ENCODE measurements at places on chromosomes 3 and 15.

DNA sequence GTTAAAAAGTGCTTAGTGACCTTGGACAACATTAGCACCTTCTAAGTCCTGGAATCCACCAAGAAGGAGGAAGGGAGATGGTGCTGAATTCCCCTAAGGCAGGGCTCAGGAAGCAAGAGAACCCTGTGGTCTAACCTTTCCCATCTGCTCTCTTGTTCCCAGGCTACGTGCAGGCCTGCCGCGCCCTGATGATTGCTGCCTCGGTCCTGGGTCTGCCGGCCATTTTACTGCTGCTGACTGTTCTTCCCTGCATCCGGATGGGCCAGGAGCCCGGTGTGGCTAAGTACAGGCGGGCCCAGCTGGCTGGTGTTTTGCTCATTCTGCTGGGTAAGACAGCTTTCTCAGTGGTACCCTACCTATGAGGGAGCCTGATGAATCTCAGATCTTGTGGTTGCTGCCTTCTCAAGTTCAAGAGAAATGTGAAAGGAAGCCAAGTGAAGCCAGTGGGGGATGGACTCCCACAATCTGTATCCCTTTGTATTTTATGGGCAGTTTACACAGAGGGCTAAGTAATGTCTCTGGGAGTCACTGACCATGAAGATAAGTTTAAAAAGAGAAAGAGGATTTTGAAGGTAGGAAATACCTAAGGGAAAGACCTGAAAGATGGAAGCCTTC is 4.4 kb downstream of the CLDN11 start:
- DNase-seq, result no peak

GRCh38 chr3:50303013-50303815 is at the start of gene HYAL1:
Gene HYAL1 (minus strand): TSS chr3:50303574. CDS start chr3:50302956, 618 bp downstream.
- no peak for DNase-seq

GRCh38 chr15:83061680-83062079 is 5.4 kb downstream of the BTBD1 start:
- DNase-seq, result no peak

- no peak for DNase-seq
These were observed 9.9 kb upstream of the EPB42 start for GRCh38 chr15:43230640-43231115.

DNA sequence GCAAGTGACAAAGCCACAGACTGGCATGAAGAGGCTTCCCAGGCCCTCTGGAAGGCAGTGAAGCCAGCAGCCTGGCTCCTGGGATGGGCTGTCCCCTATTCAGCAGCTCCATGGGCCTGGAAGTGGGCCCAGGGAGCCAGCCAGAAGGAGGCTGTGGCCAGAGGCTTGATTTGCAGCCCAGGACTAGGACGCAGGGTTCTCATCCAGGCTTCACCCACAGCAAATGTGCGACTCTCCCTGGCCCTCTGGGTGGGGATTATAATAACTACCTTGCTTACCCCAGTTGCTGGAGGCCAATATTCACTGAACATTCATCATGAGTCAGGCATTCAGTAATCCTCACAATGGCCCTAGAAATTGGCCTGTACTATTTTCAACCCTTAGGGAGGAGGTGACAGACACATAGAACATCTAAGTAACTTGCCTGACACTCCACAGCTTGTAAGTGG is 24.6 kb upstream of the SRP14 start:
- DNase-seq, result no peak

DNA sequence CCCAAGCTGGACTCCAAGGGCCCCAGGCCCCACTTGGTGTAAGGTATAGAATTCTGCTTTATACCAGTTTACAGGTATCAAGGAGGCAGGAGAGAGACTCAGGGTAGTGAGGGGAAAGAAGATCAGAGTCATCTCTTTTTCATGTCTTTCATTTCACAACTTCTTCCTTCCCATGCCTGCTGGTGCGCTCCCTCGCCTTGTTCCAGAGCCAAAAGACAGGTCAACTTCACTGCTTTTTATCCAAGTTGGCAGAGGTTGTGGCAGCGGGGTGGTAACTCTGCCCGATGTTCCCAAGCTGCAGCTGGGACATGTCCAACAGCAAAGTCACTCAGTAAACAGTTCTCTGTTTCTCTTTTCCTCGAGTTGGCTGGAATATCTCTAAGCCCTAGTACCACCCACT is 86.3 kb upstream of the TCF12 start:
- no peak for DNase-seq

DNA sequence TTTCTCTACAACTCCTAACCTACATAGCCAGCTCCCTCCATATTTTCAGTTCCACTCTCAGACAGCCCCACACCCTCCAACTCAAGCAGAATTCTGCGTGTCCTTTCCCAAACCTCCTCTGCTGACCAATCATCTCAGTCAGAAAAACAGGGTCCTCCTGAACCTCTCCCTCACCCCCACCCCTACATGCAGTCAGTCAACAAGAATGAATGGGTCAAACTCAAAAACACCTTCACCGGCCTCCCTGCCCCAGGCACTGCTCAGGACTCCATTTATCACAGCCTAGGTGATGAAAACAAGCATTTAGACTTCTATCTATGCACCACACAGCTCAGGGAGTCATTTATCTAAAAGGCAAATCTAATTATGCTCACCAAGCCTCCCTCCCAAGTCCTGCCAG is 32.4 kb downstream of the MYL3 start:
- no peak for DNase-seq

- peak; percentile 32 for DNase-seq
These were observed 5.0 kb upstream of the AP3S2 start for GRCh38 chr15:89898614-89899294.

DNA sequence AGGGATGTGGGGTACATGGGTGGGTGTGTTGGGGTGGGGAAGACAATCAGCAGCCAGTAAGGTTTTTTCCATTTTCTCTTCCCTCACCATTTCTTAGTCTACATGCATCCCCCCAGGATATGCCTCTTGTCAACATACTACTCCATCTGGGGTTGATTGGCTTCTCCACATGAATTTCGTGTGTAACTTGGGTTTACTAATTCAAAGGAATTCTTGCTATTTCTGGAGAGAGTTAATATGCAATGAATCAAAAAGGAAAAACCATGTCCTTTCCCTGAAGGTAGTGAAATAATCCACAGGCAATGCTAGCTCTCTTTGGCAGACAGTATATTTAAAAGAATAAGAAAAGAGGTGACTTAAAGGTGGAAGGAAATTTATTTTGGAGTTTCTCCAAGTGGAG is 198.4 kb downstream of the EBLN2 start:
- no peak for DNase-seq

GRCh38 chr15:80482696-80483095 is 78.5 kb downstream of the ARNT2 start:
- no peak for DNase-seq

- DNase-seq, result no peak
These were observed 324.0 kb downstream of the TBL1XR1 start for GRCh38 chr3:176873261-176873660.

GRCh38 chr3:63972987-63973386 is 50.3 kb downstream of the PSMD6 start:
- DNase-seq, result no peak

- no peak for DNase-seq
These were observed 16.3 kb downstream of the RTP1 start for GRCh38 chr3:187213616-187214015.

DNA sequence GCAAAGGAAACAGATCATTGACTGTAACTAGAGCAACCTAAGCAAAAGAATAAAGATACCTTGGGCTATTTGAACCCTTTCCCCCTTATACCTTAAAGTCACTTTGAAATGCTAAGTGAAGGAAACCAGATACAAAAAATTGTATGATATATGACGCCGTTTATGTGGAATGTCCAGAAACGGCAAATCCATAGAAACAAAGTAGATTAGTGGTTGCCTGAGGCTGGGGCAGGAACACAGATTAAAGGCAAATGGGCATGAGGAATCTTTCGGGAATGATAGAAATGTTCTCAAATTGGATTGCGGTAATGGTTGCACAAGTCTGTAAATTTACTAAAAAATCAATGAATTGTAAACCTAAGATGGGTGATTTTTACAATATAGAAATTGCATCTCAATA is 160.1 kb upstream of the CCDC54 start:
- no peak for DNase-seq

- DNase-seq, result no peak
These were observed 294.8 kb downstream of the MCTP2 start for GRCh38 chr15:94526071-94526689.

DNA sequence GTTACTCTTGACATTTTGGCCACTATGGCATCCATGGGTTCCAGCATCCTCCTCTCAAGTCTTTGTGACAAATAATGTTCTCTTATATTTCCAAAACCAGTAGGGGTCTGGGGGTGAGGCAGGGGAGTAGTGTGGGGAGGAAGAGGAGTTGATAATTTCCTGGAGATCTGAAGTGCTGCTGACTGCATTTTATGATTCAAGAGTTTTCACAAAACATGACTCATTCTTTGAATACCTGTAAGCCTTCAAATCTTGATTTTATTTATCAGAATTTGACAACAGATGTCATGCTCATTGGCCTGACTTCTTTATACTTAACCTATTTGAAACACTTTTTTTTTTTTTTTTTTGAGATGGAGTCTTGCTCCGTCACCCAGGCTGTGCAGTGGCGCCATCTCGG is 98.8 kb upstream of the PLXND1 start:
- DNase-seq, result no peak

GRCh38 chr15:99361545-99362185 is 110.4 kb downstream of the LRRC28 start:
- DNase-seq, result no peak

- no peak for DNase-seq
These were observed 11.3 kb upstream of the THRB start for GRCh38 chr3:24505691-24506550.

DNA sequence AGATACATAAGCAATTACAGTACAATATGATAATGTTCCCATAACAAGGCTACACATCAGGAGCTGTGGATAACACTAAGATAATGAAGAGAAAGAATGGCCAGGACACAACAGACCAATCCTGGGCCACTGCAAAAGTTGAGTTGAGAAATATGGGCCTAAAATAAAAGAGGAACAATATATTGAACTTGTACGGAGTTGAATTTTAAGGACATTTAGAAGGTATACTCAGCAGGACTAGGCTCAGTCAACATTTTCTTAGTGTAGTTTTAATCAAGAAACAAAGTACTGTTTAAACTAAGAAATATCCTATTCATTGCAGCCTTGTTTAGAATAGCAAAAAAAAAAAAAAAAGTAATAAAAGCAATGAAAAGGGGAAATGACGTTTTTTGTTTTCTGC is 24.3 kb downstream of the HERC1 start:
- no peak for DNase-seq

- peak; percentile 19 for DNase-seq
These were observed 1.7 kb upstream of the TGM5 start for GRCh38 chr15:43268111-43269105.

- peak; percentile 56 for DNase-seq
These were observed 31.2 kb upstream of the CCDC80 start for GRCh38 chr3:112671930-112672715.

- DNase-seq, result no peak
These were observed 56.8 kb upstream of the TAMM41 start for GRCh38 chr3:11903447-11903846.

Data from activated CD4-positive, alpha-beta T cell treated with anti-CD3 and anti-CD28 coated beads, Interleukin-2, Interleukin-4, amounts not matched to agents 100 ng/mL and 50 ng/mL, durations not matched to agents 16 hours and 8 hours (primary cell).